ENCODE measurements at places on chromosomes 3 and 15.

- DNase-seq, result no peak
Observed at GRCh38 chr3:102691507-102691906, 256.7 kb downstream of the ZPLD1 start.

GRCh38 chr3:133540896-133541674, 32.4 kb upstream of the CDV3 start:
- DNase-seq, result no peak

- DNase-seq, result no peak
Observed at GRCh38 chr3:36905545-36905944, 39.3 kb downstream of the TRANK1 start.

GRCh38 chr3:53794597-53794996, 51.6 kb downstream of the CHDH start:
- DNase-seq, result no peak

GRCh38 chr3:158970006-158970405, 168.2 kb downstream of the MFSD1 start:
- DNase-seq, result no peak

- no peak for DNase-seq
Observed at GRCh38 chr3:165195640-165196576, at the start of gene SLITRK3. Gene SLITRK3 (minus strand): TSS chr3:165196384. CDS start chr3:165190830, 5,554 bp downstream.

- no peak for DNase-seq
Observed at GRCh38 chr3:195758721-195759353, 38.1 kb downstream of the MUC20 start.

DNA sequence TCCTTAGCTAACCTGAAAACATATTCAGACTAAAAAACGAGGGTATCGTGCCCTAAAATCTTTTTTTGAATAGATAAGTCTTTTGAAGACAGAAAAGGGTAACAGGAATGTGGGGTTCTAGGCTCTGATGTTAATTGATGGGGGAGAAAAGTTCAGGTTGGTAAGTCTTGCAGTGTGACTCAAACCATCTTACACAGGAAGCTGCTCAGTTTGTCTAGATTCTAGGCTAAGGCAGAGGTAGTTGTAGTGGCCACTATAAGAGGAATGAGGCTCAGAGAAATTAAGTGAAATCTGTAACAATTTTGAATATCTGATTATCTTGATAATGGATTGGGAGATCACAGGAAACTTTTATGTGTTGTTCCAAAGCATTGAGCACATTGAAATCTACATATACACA, 267.9 kb downstream of the PDCD6IP start:
- no peak for DNase-seq
